ENCODE measurements at places on chromosomes 3 and 15.

GRCh38 chr3:169931747-169932520, 20.6 kb downstream of the SAMD7 start:
- no peak for DNase-seq

GRCh38 chr3:141015481-141015880, 35.7 kb upstream of the SPSB4 start:
- DNase-seq, result no peak

DNA sequence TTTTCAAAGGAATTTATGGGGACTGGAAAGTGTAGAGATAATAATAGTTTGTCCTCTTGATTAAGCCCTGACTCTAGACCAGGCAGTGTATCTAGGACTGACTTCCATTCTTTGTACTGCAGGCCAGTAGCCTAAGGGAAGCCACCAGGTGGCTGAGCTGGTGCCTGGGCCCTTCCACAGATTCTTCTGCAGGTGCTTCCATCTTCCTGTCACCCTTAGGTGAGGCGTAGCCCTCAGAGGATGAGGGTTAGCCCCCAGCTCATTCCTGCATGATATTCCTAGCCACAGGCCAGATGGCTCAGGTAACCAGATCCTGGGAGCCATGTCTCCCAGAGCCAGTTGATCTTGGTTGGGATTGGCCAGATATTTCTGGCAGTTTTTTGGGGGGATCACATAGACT, 169.0 kb upstream of the IL12A start:
- DNase-seq, result no peak

GRCh38 chr15:43134157-43134635, 810 bp downstream of the TMEM62 start:
- no peak for DNase-seq

DNA sequence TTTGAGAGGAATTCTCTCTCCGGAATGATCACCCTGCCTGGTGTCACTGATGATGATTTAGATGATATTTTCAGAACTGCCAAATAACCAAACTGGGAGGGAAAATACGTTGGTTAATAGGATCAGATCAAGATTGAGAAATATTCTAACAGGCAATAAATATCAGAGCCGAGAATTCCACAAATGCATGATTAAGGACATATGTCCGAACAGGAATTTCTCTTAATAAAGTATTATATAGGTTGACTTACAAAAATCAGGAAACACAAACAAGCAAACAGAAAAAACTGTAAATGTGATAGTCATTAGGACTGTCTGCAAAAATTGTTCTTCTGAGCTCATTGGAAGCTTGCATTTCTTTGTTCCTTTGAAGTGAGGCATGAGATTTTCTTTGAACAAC, 75.1 kb upstream of the PHLDB2 start:
- DNase-seq, result no peak

GRCh38 chr3:52934630-52935530, 37.5 kb upstream of the STIMATE start:
- peak; percentile 43 for DNase-seq

- DNase-seq, result no peak
Measured at GRCh38 chr3:78832785-78833204, 935.0 kb downstream of the ROBO1 start.

- no peak for DNase-seq
Measured at GRCh38 chr3:69364354-69364753, 21.5 kb downstream of the FRMD4B start.

DNA sequence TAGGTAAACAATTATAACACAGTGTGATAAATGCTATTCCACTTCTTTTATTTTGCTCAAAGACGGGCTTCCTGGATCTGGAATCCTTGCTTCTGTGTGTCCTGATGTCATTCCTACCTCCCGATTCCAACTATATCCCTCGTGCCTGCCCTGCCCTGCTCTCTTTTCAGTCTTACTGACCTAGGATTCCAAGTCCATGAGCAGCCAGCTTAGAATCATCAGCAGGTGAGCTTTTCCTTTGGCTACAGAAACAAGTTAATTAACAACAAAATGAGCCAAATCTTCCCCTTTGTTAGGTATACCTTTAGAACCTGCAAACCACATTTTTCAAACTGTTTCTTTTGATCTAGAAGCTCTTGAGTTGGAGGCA, 21.9 kb upstream of the KPNA1 start:
- no peak for DNase-seq

DNA sequence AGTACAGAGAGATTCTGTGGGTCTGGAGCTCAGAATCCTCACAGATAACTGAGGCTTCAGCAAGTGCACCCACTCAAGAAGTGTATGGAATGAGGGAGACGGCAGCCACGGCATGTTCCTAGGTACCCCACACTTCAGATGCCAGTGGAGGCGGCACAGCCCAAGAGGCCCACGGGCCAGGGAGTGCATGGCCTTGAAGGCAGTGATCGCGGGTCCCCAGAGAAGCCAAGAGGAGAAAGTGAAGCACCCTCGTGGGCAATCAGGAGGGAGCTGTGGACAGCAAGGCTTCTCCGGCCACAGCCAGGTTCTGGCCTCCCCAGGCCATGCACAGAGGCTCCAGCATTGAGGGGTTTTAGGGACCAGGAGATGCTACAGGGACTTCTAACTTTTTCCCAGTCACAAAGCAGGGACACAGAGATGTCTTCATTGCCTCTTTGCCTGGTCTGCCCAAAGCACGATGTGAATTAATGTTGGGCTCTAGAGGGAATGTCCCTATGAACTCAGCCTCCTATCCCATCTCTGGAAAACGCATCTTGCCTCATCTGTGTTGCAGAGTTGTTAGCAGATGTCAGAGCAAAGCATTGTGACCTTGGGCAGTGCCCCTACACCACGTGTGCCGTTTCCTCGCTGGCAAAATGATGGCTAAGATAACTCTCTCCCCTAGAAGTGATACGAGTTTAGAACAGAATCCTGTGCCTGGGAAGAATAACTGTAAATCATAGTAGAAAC, 2.6 kb upstream of the MAP6D1 start:
- no peak for DNase-seq
